ENCODE measurements at places on chromosomes 4 and X. TPM values are rescaled to one million over a fixed set of nuclear protein-coding genes. Genes with fewer than 3 reads are reported as not detected.

Gene PPBP
- polyA plus RNA-seq = 20.8 TPM

- no peak for DNase-seq
These were observed 42.9 kb downstream of the NDST3 start for GRCh38 chr4:118076958-118077766.

Gene KCTD8
- polyA plus RNA-seq = 3.0 TPM

DNA sequence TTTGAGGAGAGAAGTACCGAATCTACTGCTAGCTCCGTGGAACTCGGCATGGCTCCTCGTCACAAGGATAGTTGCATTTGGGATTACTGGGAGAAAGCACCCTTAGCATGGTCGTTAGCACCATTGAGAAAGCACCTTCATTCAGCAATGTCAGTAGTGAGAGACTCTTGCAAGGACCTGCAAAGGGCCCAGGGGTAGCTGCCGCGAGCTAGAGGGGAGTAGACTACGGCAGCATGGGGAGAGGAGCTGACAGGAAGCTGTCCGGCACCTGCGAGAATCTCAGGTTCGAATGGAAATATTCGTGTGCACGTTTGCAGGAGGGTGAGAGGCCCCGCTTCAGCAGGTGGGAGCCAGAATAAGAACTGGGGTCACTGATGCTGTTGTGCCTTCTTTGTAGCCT lies 20.2 kb downstream of the TLR10 start:
- DNase-seq = no peak

DNA sequence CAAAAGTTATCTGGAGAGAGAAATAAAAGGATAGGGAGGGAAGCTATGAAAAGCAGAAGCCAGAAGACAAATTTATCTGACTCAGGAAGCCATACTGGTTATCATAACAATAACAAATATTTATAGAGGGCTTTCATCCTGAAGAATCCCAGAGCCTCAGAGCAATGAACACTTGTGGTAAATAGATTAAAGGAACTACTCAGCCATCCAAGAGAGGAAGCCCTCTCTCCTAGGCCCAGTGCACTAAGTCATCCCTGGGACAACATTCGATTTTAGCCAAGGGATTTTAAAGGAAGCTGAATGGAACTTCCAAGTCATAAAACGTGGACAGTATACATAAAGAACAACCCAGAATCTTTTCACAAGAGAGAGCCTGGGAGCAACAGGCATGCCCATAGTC lies 76.9 kb downstream of the COL4A6 start:
- no peak for DNase-seq

Gene CTSO
- 57.2 TPM for polyA plus RNA-seq

- DNase-seq = no peak
These were observed 1954.8 kb downstream of the ARAP2 start for GRCh38 chr4:34289489-34289888.

DNA sequence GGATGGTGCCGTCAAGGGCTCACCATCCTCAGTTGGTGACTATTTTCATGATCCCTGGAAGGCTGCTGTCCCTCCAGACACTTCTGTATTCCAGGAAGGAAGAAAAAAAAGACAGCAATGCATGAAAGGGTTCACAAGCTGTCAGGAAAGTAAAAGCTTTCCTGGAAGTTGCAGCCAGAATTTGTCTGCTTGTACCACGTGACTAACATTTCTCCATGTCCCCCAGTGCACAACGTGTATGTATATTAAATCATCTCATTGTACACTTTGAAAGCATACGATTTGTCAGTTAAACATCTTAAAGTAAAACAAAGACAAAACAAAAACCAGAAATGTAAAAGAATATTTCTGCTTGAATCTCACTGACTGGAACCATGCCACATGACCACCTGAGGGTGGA lies 127.4 kb upstream of the CLNK start:
- DNase-seq = no peak

Gene ARHGAP36
- 0.38 TPM for polyA plus RNA-seq

DNA sequence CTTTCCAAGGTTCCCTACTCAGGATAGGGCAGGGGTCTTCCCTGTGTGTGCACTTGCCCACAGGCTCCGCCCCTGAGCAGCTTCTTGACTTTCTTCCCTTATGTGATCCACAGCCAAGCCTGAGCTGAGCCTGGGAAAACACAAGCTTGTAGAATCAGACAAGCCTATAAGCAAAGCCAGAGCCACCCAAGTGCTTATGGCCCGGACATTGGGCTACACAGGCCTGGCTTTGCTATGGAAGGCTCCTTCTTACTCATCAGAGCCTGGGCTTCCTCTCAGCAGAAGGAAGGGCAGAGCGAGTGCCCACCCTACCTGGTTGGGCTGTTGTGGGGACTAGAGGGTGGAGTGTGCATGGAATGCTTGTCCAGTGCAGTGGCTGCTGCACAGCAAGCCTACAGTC lies 1.3 kb upstream of the TNIP2 start:
- no peak for DNase-seq

Gene DCAF4L1
- polyA plus RNA-seq = 0.11 TPM

DNA sequence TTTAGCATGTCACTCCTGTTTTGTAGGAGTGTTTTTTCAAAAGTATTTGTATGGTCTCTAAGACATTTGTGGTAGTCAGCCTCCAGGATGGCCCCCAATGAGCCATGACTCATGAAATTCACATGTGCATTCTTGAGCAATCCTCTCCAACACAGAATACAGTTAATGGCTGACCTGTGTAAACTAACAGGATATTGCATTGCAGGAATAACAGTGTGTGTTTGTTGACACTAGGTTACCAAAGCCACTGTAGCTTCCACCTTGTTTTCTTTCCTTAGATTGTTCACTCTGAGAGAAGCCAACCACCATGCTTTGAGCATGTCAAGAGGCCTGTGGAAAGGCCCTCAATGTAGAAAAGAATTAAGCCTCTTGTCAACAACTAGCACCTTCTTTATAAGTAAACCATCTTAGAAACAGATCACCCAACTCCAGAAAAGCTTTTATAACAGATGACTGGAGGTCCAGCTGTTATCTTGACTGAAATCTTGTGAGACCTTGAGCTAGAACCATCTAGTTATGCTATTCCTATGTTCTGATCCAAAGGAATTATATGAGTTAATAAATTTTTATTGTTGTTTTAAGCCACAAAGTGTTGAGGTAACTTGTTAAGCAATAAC lies 28.5 kb downstream of the TBCK start:
- peak; percentile 13 for DNase-seq

DNA sequence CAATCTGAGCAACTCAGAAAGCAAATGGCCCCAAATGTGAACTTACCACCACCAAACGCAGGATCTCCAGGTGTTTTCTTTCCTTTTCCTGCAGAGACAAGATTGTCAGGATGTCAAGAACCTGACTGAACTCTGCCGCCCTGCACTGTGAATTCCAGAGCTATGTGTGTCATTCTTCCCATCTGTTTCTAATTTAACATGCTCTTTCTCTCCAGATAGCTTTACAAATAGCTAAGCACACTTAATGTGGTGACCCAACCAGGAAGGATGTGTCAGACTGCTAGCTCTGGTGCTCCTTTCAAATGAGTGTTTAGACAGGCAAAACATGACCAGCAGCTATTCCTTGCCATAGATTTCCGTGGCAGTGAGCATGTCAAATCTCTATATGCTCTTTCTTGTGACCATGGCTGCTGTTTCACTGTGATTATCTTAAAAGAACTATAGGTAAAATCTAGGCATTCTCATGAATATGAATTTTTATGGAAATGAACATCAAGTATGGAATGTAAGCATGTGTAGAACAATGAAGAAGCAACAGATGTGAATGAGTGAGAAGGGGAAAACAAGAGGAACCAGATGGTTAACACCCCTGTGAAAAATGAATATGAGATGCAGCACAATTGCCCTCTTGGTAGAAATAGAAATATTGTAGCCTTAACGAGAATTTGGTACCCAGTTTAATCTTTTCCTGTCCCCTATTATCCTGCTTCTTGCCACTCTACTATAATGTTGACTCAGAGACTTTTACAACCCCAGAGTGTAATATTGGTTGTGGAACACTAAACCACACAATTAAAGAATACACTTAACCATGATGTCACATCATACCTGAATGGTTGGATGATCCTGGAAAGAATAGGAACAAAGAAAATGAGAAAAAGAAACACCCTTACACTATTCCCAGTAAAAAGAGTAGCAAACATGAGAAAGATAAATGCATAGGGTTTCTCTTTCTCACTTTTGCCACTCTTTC lies 247.8 kb upstream of the DKK2 start:
- DNase-seq = no peak

Gene CASP3
- 38.0 TPM for polyA plus RNA-seq

GRCh38 chr4:8215001-8215427 lies 15.9 kb downstream of the SH3TC1 start:
- peak; percentile 58 for DNase-seq

DNA sequence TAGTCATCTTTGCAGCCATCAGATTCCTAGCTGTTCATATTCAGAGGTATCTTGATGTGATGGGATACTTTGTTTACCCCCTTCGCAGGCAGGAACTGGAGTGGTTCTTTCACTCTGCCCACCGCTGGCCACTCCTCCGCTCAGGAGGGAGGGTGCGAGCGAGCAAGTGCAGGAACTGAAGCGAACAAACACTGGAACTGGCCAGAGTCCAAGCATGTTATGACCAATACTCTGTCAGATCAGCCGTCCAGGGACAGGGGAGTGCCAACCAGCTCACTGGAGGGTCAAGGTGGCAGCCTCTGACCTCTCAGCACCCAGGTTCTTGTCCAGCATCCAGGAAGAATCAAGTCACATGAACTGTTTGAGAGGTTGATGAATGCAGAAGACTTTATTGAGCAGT lies 18.0 kb upstream of the MANBA start:
- DNase-seq = no peak
